ENCODE measurements at places on chromosomes 16 and 17. TPM values are rescaled to one million over a fixed set of nuclear protein-coding genes. Genes with fewer than 3 reads are reported as not detected.

DNA sequence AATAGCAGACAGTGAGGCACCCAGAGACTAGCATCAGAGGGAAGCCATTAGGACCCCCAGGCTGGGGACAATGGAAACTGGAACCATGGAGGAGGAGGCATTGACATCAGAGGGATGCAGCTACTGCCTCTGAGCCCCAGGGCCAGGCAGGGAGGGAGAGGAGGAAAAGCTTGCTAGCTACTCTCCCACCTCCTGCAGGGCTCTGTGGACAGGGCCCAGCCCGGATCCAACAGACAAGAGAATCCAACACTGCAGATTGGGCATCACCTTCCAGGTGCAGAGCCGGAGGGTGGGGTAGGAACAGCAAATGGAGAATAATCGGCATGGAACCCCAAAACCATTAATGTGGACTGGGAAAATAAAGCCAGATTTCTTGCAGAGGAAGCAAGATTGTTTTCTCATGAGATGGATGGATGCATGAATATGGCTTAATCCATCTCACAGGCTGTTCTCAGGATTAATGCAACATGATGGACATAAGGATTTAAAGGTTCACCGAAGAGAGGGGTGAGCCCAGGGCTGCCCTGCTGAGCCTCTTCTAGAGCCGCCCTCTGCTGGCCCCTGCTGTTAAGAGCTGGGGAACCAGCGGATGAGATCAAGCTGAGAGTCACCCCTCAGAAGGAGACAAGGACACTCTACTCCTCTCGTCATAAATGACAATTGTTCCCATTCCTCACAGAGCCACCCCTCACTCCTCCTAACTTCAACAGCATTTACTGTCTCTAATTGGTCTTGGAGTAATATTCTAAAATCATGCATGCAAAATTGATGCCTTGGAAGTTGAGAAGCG, 48.8 kb downstream of the DNAH3 start:
- no peaks in the 10 kb centered on the region for H3K4me1 ChIP-seq
- peak; percentile 74 for DNase-seq
- H3K4me3 ChIP-seq, result no peak overlapping the region
- H3K27me3 ChIP-seq, result no peaks in the 10 kb centered on the region
- no peaks in the 10 kb centered on the region for H3K36me3 ChIP-seq

GRCh38 chr16:11411059-11411550, 65.8 kb downstream of the RMI2 start:
- no peak overlapping the region for H3K27ac ChIP-seq
- no peaks in the 10 kb centered on the region for H3K36me3 ChIP-seq
- no peak overlapping the region for H3K4me3 ChIP-seq
- no peaks in the 10 kb centered on the region for H3K27me3 ChIP-seq
- DNase-seq, result no peak

GRCh38 chr16:66131895-66132294, 234.6 kb upstream of the CDH5 start:
- H3K4me1 ChIP-seq, result peaks cover 15% of the 10 kb centered on the region
- H3K27ac ChIP-seq, result no peak overlapping the region
- H3K36me3 ChIP-seq, result no peaks in the 10 kb centered on the region
- no peaks in the 10 kb centered on the region for H3K27me3 ChIP-seq

DNA sequence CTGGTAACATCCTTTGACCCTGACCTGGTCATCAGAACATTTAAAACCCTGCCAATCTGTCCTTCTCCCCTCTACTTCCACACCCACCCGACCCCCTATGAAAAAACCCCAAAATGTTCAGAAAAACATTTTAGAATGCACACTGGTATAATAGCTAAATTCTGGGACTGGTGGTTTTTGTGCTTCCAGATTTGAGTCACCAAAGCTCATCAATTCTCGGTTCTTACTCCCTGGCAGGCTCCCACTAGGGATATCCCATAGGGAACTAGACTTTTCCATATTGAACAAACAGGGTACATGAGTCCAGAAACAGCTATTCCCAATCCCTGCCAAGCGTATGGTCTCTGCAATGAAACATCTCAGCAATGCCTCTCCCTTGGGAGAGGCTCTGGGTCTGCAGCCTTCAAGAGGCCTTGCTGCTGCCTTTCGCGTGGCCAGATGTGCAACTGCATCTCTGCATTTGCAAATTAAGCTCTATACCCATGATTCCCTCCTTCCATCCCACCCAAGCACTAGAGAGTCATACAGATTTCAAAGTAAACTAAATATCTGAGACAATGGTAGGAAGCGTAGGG, 67.7 kb downstream of the SMG6 start:
- no peak for DNase-seq
- H3K27ac ChIP-seq, result peak overlapping the region; percentile 68
- H3K4me3 ChIP-seq, result no peak overlapping the region
- H3K36me3 ChIP-seq, result no peaks in the 10 kb centered on the region
- H3K27me3 ChIP-seq, result no peaks in the 10 kb centered on the region

DNA sequence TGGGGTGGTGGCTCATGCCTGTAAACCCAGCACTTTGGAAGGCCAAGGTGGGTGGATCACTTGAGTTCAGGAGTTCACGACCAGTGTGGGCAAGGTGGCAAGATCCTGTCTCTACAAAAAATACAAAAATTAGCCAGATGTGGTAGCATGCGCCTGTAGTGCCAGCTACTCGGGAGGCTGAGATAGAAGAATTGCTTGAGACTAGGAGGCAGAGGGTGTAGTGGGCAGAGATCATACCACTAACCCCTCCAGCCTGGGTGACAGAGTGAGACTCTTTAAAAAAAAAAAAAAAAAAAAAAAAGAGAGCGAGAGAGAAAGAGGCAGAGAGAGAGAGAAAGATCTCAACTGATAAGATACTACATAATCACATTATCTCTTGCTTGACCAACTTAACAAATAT, 45.9 kb downstream of the KANSL1 start:
- H3K4me1 ChIP-seq, result peaks cover 85% of the 10 kb centered on the region
- no peaks in the 10 kb centered on the region for H3K36me3 ChIP-seq
- no peak overlapping the region for H3K27ac ChIP-seq

DNA sequence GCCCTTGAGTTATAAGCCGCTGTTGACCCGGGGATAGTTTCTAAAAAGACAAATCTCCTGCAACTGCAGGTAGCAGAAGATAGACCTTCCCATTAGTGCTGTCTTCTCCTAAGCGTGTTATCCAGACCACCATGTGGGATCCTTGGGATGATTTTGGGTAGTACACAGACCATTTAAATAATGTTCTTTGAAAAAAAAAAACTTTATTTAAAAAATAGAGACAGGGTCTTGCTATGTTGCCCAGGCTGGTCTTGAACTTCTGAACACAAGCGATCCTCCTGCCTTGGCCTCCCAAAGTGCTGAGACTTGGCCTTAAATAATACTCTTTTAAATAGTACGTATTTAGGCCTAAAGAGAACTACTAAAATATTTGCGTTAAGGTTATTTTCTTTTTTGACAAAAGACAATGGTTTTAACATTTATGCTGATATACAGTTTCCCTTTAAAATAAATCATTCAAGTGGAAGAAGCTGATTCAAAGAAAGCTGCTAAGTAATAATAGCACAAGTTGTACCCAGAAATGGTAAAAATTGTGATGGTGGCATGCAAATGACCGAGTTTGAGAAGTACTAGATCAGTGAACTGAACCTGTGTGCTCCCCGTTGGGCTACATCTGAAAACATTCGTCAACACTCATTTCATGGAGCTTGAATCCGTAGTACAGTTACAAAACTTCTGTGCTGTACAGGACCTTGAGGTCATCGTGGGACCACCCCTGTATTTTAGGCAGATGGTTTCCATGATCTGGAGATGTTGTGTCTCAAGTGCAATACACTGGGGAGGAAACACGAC, 24.0 kb downstream of the SMARCE1 start:
- DNase-seq, result no peak
- peaks cover 9% of the 10 kb centered on the region for H3K36me3 ChIP-seq
- H3K27ac ChIP-seq, result no peak overlapping the region
- peaks cover 12% of the 10 kb centered on the region for H3K27me3 ChIP-seq
- peaks cover 8% of the 10 kb centered on the region for H3K4me1 ChIP-seq

DNA sequence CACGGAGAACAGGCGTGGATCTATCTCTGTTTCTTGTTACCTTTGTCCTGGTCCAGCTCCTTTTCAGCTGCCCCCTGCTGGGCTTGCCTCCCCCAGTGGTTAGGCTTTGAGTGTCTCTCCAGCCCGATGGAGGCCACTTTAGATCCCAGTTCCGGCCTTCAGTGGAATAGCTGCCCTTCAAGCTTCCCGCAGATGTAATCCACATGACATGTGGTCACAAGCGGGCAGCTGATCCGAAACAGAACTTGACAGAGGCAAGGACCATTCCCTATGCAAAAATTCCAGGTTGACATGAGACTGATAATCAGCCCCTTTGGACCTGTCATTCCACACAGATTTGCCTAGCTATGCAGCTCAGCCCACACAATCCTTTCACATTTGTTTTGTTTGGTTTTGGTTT, 40.6 kb upstream of the AQP8 start:
- H3K4me1 ChIP-seq, result no peaks in the 10 kb centered on the region
- no peaks in the 10 kb centered on the region for H3K27me3 ChIP-seq
- DNase-seq, result no peak
- peaks cover 35% of the 10 kb centered on the region for H3K36me3 ChIP-seq
- no peak overlapping the region for H3K27ac ChIP-seq

- no peak for DNase-seq
- H3K4me1 ChIP-seq, result no peaks in the 10 kb centered on the region
- no peaks in the 10 kb centered on the region for H3K36me3 ChIP-seq
- H3K27ac ChIP-seq, result no peak overlapping the region
- H3K27me3 ChIP-seq, result no peaks in the 10 kb centered on the region
These were observed 310.5 kb upstream of the GOT2 start for GRCh38 chr16:59044616-59045015.

- peaks cover 11% of the 10 kb centered on the region for H3K4me1 ChIP-seq
- H3K36me3 ChIP-seq, result no peaks in the 10 kb centered on the region
- H3K4me3 ChIP-seq, result no peak overlapping the region
- H3K27ac ChIP-seq, result no peak overlapping the region
These were observed 75.4 kb upstream of the SDK2 start for GRCh38 chr17:73719588-73720071.

GRCh38 chr16:89268585-89268984, 51.1 kb downstream of the ZNF778 start:
- H3K4me1 ChIP-seq, result no peaks in the 10 kb centered on the region
- peaks cover 44% of the 10 kb centered on the region for H3K36me3 ChIP-seq
- H3K27me3 ChIP-seq, result no peaks in the 10 kb centered on the region
- H3K4me3 ChIP-seq, result no peak overlapping the region

DNA sequence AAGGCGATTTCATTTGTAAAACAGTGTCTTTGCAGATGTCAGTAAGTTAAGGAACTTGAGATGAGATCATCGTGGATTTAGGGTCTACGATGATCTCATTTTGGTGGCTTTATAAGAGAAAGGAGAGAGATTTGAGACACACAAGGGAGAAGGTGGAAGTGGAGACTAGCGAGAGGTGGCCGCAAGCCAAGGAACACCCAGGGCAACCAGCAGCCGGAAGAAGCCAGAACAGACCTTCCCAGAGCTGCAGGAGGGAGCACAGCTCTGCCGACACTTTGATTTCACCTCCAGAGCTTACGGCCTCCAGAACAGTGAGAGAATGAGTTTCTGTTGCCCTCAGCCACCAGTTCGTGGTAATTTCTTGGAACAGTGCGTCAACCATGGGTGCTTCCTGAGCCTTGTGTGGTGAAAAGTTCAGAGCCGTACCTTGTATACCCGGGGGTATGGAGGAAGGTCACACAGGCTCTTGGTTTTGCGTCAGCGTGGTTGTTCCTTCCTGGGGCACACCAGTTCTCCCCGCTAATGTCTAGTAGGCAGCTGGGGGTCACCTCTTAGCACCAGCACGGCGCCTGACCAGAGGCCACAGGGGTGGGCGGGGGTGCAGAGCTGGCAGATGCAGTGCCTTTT, 12.9 kb upstream of the SEC14L1 start:
- H3K4me3 ChIP-seq, result peak overlapping the region; percentile 18
- no peak for DNase-seq
- H3K36me3 ChIP-seq, result no peaks in the 10 kb centered on the region
- no peaks in the 10 kb centered on the region for H3K27me3 ChIP-seq

- H3K4me3 ChIP-seq, result no peak overlapping the region
- no peak for DNase-seq
- H3K27me3 ChIP-seq, result no peaks in the 10 kb centered on the region
- no peaks in the 10 kb centered on the region for H3K36me3 ChIP-seq
- no peaks in the 10 kb centered on the region for H3K4me1 ChIP-seq
These were observed 244.6 kb upstream of the PSMD7 start for GRCh38 chr16:74052016-74052415.

DNA sequence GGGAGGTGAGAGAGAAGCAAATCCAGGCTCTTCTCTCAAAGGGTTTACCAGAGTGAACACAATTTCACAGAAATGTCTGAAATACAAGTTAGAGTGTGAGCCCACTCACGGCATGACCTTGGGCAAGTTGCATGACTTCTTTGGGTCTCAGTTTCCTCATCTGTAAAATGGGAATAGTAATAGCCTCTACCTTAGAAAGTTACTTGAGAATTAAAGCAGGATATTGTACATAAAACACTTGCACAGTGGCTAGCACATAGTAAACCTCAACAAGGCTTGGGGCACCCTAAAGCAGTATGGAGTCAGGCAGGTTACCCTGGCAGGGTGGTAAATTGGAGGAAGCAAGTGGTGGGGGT, 13.2 kb upstream of the RNF222 start:
- no peak overlapping the region for H3K4me3 ChIP-seq
- no peaks in the 10 kb centered on the region for H3K36me3 ChIP-seq
- H3K27me3 ChIP-seq, result no peaks in the 10 kb centered on the region

- peaks cover 98% of the 10 kb centered on the region for H3K36me3 ChIP-seq
- no peak overlapping the region for H3K4me3 ChIP-seq
- no peaks in the 10 kb centered on the region for H3K4me1 ChIP-seq
- H3K27ac ChIP-seq, result no peak overlapping the region
- no peaks in the 10 kb centered on the region for H3K27me3 ChIP-seq
- DNase-seq, result no peak
These were observed 23.8 kb downstream of the OGFOD1 start for GRCh38 chr16:56475201-56475600.

DNA sequence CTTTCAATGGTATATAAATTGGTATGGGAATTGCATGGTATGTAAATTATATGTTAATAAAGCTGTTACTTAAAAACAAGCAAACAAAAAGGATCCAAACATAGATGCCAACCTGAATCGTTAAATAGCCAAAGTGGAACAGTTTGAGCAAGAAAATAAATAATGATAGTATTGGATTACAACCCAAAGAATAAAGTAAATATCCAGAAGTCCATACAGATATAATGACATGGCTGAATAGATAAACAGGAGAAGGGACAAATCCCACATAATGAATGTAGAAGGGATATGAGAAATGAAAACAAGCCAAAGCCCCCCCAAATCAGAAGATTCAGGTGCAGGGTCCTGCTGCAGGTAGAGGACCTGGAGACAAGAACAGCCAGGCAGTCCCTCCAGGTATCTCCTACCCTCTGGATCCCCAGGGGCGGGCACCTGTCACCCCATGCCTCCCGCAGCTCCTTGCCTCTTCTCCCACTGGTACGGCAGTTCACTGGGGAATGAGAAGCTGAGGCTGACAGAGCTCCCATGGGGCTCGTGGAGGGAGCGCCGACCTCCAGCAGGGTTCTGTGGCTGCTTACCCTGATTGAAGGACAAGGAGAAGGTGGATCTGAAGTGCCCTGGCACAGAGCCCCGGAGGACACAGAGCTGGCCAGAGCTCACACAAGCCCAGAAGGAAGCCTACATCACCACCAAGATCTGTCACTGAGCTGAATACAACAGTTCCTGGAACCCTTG, 9.9 kb upstream of the LCAT start:
- H3K4me1 ChIP-seq, result peaks cover 44% of the 10 kb centered on the region
- H3K4me3 ChIP-seq, result no peak overlapping the region
- no peaks in the 10 kb centered on the region for H3K27me3 ChIP-seq

The C17orf75 gene
- total RNA-seq, result 9.1 TPM

The METRN gene
- total RNA-seq, result 143 TPM

The FBXO39 gene
- not detected for total RNA-seq

The TPSD1 gene
- 2.7 TPM for total RNA-seq

The C17orf67 gene
- total RNA-seq, result 3.0 TPM

The KRTAP9-4 gene
- total RNA-seq, result not detected

Measured in esophagus muscularis mucosa (tissue), 4 donors.